ENCODE measurements at places on chromosomes 2 and 18. TPM values are rescaled to one million over a fixed set of nuclear protein-coding genes. Genes with fewer than 3 reads are reported as not detected.

DNA sequence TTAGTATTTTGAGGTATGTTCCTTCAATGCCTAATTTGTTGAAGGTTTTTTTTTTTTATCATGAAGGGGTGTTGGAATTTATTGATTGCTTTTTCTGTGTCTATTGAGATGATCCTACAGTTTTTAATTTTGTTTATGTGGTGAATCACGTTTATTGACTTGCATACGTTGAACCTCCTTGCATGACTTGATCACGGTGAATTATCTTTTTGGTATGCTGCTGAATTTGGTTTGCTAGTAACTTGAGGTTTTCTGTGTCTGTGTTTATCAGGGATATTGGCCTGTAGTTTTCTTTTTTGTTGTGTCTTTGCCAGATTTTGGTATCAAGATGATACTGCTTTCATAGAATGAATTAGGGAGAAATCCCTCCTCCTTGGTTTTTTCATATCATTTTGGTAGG lies 23.9 kb downstream of the CLIP4 start:
- no peak for DNase-seq

GRCh38 chr2:151637271-151637781 lies 97.0 kb downstream of the NEB start:
- no peak for DNase-seq

DNA sequence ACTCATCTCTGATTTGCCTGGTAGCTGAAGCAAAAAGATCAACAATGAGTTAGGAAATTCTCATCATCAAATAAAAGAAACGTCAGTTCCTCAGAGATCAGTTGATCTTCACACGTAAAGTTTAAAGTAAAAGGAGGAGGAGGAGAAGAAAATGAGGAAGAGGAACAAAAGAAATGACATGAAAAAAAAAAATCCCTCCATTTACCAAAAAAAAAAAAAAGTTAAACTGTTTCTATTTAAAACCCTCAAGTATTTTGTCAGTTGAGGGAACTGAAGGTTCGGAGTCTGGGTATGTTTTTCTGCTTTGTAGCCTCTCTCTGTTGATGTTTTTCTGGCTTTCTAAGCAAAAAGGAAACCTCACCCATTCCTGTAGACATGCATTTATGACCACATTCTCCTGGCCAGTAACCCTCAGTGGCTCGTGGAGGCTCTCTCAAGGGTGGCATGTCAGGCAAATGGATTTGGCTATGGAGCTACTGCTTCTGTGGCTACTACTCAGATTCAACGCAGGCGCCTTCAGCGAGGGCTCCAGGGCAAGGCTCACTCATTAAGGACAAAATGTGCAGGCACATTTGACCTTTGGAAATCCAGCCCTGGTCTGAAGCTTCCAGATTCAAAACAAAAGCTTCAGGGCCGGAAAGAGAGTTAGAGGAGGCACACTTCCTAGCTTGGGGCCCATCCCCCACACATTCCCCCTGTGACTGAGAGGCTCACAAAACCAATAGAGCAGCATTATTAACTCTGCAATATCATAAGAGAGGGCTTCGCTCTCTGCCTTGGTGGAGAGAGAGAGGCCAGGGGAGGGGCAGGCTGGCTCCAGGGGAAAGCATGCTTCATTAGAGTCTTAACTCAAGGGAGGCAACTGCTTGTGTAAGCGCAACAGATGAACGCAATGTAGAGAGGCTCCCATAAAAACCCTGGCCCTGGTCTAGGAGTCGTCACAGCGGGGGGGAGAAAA lies 22.3 kb downstream of the KLF7 start:
- peak; percentile 85 for DNase-seq

Gene TGFA
- polyA plus RNA-seq: 0.12 TPM
